ENCODE measurements at places on chromosomes 3 and 15. TPM values are rescaled to one million over a fixed set of nuclear protein-coding genes. Genes with fewer than 3 reads are reported as not detected.

BCL2A1 gene
- 91.1 TPM for total RNA-seq

SLC2A2 gene
- not detected for total RNA-seq

- no peak for DNase-seq
Measured at GRCh38 chr15:72375501-72375845, 341 bp downstream of the HEXA start.

GRCh38 chr3:57434041-57434440, 110.1 kb downstream of the DNAH12 start:
- DNase-seq = no peak

KLHL40 gene
- not detected for total RNA-seq

- no peak for DNase-seq
Measured at GRCh38 chr15:41945731-41946130, 26.6 kb downstream of the EHD4 start.

- DNase-seq = no peak
Measured at GRCh38 chr3:18556503-18557135, 131.5 kb upstream of the SATB1 start.

UBR1 gene
- total RNA-seq = 37.9 TPM

DNA sequence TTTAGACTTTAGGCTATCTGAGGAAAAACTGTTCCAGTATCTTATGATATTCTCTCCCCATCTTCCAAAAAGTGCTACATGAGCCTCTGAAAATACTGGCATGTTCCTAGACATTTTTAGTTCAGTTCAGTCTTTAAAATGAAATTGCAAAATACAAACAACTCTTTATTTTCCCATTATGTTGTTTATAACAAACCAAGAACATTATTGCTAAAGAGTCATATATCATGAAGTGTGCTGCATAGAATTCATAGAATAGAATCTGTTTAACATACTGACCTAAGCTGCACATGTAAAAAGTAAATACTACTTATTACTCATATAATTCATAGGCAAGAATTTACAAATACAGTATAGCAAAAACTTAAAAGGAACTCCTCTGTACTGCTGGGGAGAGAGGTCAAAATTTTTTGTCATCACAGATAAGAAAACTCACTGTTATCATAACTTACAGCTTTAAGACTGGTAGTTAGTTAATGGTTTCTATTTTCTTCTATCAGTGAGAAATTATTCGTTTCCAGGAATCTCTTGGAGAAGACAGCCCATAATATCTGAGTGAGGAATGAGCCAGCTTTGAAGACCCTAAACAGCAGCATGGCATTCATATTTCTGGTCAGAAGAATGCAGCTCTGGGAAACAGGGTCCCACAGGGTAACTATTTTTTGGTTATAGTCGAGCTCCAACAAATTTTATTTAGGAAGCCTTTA, 32.2 kb downstream of the FILIP1L start:
- DNase-seq = no peak

DNA sequence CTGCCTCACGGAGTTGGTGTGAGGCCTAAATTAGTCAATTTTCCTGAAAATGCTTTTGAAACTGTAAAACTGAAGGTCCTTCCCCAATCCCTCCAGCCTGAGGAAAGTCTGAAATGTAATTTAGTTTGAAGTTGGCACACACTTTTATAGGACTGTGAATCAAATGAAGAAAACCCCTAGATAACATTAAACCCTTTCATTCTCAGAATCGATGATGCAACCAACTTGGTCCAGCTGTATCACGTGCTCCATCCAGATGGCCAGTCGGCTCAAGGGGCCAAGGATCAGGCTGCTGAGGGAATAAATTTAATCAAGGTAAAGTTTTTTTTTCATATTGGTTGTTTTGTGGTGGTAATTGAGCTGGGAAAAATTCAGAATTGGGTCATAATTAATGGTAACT, 11.7 kb downstream of the MRPS22 start:
- DNase-seq = no peak

DNA sequence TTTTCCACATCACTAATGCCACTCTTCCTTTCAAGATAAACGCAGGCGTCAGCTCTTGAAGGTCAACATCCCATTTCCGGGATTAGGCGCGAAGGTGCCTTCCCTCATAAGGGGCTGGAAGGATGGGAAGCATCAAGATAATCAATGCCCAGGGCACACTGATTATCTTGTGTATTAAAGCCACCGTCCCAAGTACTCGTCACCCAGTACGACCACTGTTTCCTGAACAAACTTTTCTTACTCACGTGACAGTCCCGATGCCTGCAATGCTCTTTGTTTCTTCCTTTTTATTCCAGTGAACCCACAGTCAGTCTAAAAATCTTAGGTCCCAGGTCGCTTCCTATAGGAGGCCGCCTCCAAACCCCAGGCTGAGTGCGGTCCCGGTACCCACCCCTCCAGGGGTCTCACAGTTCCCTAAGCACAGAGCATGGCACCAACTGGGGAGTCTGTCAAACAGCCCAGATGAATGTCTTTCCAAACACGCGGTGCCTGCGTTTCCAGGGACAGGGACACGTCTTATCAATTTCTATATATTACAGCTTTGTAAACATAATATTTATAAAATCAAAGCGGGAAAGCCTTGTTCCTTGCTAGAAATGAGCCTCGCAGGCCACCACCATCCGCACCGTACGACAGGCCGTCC, 589 bp downstream of the ANAPC13 start:
- no peak for DNase-seq

Measured in upper lobe of right lung (tissue), 1 donor.